ENCODE measurements at places on chromosomes 7 and 10.
A peak's percentile ranks its signal among the peaks of the same experiment; 100 is the strongest.

GRCh38 chr10:89029785-89030437 is 39.3 kb downstream of the FAS start:
- peak; percentile 11 for DNase-seq

- no peak for DNase-seq
Measured at GRCh38 chr7:3453398-3453797, 152.3 kb downstream of the SDK1 start.

DNA sequence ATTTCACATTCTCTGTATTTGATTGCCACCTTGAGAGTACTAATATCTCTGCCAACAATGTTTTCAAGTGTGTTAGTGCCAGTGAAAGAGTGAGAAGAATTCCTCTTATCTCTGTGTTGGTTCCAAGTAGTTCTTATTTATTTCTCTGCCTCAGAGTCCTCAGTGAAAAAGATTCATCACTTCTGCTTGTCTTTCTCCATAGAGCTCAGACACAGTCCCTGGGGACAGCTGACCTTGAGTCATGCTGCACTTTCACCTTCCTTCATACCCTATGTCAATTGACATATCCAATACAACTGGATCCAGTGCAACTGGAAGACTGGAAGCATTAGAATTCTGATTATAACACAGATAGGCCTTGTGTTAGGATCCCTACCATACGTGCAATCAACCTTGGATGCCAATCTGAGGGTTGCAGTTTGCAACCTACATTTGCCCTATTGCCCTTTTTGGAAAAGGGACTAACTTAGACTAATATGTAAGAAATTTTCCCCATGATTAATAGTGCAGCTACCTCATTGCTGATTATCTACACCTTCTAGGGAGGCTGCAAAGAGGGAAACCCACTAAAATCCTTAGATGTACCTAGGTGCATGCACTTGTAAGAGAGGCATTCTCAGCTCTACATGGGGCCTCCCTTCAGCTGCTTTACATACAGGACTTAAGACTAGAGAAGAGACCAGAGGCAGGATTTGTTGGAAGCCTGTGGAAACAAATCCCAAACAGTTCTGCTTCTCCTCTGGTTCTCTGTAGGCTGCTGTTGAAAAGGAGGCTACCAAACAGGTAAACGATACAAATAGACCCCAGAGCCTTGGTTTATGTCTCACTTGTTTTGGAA is 8.4 kb downstream of the IFIT2 start:
- no peak for DNase-seq

- no peak for DNase-seq
Measured at GRCh38 chr10:76631884-76632766, 1005.5 kb downstream of the KCNMA1 start.

DNA sequence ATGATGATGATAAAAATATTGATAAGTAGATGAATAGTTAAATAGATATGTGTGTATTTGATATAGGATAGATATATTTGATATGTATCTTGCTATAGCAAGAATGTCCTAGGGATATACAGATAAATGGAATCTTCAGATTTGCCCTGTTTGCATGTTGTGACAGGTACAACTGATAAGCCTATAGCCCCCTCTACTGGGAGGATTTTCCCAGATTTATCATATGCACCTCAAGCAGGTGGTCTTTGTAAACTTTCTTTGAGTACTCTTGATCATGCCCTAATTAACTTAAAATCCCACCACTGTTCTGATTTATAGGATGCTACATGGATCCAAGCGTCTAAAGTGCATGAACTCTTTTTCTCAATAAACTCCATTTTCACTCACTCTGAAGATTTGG is 1050.7 kb downstream of the SORCS3 start:
- DNase-seq: no peak

GRCh38 chr10:79417731-79418130 is 27.7 kb downstream of the ZCCHC24 start:
- DNase-seq: no peak

DNA sequence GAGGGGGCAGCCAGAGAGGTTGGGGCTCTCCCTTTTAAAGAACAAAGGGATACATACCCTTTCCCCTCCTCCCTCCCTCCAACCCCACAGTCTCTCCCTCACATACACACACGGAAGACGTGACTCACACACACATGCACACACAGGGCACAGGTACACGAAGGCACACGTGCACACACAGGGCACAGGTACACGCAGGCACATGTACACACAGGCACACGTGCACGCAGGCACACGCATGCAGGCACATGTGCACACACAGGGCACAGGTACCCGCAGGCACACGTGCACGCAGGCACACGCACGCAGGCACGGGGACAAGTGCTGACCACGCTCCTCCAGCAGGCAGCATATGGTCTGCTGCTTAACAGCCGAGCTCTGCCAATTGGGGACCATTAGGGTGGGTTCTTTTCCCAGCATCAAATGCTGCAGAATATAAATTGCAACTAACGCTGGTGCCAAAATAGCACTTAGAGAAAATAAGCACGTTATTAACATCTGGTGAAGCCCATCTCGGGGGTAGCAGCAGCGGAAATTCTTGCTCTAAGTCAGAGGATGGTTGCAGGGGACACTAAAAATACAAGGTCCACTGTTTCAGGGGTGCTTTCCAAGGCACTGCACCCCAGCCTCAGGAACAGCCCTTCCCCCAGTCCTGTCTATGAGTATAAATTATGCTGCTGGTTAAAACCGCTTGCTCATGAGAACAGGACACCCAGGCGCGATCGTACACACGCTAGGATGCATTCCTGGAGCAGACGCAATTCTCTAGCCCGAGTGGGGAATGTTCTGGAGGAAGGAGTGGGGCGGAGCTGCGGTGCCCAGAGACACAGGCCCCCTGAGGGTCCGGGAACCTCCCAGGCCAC is 55.2 kb upstream of the TNRC18 start:
- no peak for DNase-seq

DNA sequence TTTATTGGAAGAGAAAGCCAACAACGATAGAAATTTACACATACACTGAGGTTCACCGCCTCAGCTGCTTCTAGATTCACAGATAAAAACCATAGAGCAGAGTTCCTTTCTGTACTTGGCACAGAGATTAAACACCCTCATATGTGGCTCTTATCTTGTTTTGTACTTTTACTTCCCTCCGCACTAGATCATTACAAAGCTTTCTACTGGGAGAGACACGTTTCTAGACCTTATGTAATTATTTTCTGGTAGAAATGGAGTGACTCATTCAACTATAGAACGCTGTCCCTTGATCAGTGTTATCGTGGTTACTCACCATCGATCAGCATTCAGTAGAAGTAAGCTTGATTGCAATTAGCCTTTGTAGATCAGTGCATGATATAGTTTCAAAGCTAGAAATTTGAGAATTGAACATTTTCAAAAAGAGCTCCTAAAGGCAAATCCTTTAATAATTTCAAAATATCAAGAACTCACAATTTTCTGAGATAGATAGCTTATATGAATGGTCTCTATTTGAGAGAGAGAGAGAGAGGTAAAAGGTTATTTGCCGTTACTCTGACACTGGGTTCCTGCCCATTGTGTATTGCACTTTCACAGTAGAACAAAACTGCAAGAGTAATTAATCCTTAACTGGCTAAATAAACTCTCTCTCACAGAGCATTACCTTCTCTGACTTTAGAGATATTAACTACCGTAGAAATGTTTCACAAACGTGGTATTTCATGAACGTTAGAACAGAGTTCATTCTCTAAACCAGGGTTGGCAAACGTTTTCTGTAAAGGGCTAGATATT is 26.1 kb upstream of the DNAJC1 start:
- no peak for DNase-seq

DNA sequence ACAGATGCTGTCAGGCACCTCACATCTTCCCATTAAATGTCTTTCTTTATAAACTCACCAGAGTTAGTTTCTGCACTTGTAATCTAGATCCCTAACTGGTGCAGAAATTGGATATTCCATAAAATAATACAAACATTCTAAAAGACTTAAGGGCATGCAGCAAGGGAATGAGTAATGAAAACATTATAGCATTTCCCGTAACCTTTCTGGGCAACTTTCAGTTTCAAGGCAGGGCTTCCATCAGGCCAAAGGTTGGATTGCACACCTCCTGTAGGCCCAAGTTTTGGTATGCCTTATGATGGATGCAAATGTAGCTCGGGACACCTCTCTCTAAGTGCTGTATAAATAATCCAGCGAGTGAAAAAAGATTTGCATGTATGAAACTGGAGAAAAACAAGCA is 129.9 kb upstream of the LYZL2 start:
- no peak for DNase-seq

- DNase-seq: no peak
Measured at GRCh38 chr7:77481615-77482014, 55.5 kb upstream of the PTPN12 start.

- no peak for DNase-seq
Measured at GRCh38 chr10:29763396-29763795, 128.6 kb upstream of the SVIL start.

DNA sequence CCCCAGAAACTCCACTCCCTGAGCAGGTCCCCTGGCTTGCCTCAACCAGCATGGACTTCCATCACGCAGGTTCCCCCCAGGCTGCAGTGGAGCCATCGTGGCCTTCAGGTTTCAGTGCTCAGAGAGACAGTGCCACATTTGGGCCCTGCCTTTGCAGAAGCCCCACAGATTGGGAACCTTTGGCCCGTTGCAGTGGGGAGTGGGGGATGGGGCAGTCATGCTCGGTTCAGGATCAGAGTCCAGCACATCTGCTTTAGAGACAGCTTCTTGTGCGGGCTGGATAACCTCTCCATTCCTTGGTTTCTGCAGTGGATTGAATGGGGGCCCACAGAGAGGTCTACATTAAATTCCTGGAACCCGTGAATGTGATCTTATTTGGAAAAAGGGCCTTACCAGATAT is 183.9 kb downstream of the EBF3 start:
- DNase-seq: no peak

DNA sequence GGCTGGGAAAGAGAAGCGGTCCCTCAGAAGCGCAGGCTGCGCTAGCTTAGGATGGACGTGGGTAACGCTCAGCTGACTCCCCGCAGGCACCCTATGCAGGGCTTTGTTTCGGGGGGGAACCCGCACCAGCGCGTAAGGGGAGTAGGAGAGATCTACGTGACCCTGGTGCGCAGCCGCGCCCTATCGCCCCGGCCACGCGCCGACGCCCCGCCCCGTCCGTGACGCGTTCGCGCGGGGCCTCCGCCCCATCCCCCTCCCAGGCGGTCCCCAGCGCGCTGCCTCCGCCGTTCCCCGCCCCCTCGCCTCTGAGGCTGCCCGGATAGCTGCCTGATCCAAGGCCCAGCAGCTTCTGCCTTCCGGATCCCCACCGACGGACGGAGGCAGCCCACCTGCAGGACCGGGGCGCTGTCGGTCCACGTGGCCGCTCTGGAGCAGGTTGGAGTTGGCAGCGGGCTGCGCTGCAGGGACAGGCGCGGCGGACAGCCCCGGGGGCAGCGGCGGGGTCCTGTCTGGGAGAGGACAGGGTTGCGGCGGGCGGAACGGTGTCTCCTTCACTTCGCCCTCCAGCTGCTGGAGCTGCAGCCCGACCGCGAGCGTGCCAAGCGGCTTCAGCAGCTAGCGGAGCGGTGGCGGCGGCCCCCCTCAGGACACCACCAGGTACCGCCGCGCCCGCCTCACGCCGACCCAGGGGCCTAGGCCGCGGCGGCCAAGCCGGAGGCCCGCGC is at the start of gene VDAC2:
Gene VDAC2, plus strand, starts transcription at position 515 of the 725 bp plus-strand sequence. CDS start 363 bp downstream, outside the sequence.
- peak; percentile 87 for DNase-seq
